Activated CD4-positive, alpha-beta T cell treated with anti-CD3 and anti-CD28 coated beads, Interleukin-2, amount 50 U/mL, for 1 hour (primary cell): ENCODE measurements at places on chromosomes 6 and 20.

- DNase-seq: no peak
Measured at GRCh38 chr6:127190552-127190951, 72.1 kb downstream of the RSPO3 start.

DNA sequence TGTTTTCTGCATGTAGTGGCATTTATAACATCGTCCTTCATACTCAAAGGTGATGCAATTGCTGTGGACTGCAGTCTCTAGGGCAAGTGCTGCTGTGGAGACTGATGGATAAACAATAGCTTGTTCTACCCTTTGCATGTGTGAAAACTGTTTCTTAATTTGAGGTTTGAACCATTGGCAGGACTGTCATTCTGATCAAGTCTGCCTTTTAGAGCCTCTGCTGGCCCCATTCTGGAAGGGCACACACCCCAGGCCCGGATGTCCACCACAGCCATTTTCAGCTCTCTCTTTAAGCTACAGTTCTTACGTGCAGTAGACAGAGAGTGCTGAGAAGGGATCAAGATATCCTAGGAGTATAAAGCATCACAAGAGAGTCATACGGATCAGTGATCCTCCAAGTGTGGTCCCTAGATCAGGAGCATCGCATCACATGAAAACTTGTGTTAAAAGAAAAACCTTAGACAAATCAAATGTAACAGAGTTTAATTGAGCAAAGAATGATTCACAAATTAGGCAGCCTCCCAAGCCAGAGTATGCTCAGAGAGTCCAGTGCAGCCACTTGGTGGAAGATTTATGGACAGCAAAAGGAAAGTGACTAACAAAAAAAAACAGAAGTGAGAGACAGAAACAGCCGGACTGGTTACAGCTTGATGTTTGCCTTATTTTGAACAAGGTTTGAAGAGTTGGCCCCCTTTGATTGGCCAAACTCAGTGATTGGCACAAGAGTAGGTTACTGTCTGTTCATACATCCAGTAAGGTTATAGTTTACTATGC, 52.0 kb downstream of the FRK start:
- no peak for DNase-seq

- DNase-seq: no peak
Measured at GRCh38 chr6:16092140-16092539, 36.7 kb upstream of the MYLIP start.

DNA sequence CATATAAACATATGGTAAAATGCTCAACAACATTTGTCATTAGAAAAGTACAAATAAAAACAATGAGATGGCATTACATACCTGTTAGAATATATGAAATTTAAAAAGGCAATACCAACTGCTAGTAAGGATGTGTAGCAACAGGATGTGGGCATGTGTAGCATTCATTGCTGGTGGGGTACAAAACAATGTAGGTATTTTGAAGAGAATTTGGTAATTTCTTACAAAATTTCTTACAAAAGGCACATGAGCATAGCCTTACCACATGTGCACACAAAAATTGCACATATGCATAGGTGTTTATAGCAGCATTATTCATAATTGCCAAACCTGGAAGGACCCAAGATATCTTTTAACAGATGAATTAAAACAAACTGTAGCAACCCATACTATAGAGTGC, 1355.1 kb upstream of the CITED2 start:
- no peak for DNase-seq

DNA sequence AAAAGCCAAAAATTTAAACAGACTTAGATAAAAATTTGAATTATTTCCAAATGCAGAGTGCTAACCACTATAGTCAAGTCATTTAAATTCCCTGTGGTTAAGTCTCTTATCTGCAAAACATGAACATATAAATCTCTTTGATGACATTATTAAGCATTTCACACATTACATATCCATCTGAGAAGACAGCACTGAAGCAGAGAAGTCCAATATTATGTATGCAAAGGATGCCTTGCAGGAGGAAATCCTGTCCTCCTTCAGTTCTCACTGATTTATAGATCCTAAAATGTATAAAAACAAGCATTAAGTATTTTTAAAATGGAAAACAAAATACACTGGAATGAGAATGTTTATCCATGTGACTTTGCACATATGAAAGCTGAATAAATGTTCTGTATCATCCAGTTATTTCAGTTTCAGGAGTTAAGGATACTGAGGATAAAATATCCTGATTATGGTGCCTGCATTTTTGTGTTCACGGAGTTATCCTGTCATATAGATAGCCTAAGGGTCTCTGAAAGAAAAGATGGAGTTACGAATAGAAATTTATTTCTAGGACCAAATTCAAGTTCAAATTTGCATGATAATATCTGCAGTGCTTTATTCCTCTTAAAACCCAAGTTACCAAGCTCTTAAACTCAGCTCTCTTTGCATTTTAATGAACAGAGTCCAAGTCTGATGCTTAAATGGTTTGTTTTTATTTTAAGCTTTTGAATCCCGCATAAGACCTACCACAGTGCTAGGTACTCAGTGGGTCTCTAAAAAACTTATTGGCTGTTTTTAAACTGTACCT, 145.4 kb downstream of the PRKN start:
- DNase-seq: no peak

- no peak for DNase-seq
Measured at GRCh38 chr20:34240693-34241615, at the start of gene ASIP. TSS of gene ASIP (plus strand) at chr20:34241423. CDS start at chr20:34260375, 18,952 bp downstream.

DNA sequence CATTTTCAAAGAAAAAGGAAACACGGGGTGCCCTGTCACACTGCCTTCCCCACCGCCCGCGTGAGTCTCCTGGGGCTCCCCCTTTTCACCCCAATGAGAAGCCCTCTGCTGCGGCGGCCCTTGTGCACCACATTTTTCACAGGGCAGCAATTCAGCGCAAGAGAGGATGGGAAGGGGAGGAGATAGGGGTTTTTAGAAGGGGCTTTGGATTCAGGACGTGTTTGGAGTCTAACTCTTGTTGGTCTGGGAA, 726 bp upstream of the ARFGEF3 start:
- DNase-seq: no peak

GRCh38 chr6:32146687-32147086, 5.1 kb downstream of the PRRT1 start:
- DNase-seq: no peak

- DNase-seq: no peak
Measured at GRCh38 chr6:100463630-100464161, 1.0 kb downstream of the SIM1 start.

DNA sequence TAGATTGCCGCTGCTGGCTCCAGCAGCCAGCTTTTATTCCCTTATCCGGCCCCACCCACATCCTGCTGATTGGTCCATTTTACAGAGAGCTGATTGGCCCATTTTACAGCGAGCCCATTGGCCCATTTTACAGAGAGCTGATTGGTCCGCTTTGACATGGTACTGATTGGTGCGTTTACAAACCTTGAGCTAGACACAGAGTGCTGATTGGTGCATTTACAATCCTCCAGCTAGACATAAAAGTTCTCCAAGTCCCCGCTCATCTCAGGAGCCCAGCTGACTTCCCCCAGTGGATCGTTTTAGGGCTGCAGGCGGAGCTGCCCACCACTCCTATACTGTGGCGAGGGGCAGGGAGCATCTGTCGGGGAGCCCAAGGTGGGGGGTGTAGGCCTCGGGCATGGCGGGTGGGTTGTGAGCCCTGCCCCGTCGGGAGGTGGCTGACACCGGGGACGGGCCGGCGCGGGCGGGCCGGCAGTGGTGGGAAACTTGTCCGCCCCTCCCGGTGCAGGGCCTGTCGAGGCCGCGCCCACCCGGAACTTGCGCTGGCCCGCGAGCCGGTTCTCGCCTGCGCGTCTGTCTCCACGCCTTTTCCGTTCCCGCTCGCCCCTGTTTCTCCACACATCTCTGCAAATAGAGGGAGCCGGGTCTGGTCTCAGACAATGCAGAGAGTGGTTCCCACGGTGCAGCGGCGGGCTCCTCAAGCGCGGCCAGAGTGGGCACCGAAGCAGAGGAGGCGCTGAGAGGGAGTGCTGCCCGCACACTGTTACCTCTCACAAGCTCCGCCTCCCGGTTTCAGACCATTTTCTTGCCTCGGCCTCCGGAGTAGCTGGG, 86.1 kb upstream of the STMND1 start:
- DNase-seq: peak; percentile 18

GRCh38 chr6:15673666-15674065, 10.8 kb upstream of the DTNBP1 start:
- DNase-seq: no peak

GRCh38 chr20:48841196-48841874, 13.5 kb upstream of the PREX1 start:
- no peak for DNase-seq

- DNase-seq: no peak
Measured at GRCh38 chr6:53201270-53201669, 52.6 kb upstream of the GCM1 start.

GRCh38 chr6:99334526-99335127, 14.8 kb downstream of the FAXC start:
- DNase-seq: no peak

DNA sequence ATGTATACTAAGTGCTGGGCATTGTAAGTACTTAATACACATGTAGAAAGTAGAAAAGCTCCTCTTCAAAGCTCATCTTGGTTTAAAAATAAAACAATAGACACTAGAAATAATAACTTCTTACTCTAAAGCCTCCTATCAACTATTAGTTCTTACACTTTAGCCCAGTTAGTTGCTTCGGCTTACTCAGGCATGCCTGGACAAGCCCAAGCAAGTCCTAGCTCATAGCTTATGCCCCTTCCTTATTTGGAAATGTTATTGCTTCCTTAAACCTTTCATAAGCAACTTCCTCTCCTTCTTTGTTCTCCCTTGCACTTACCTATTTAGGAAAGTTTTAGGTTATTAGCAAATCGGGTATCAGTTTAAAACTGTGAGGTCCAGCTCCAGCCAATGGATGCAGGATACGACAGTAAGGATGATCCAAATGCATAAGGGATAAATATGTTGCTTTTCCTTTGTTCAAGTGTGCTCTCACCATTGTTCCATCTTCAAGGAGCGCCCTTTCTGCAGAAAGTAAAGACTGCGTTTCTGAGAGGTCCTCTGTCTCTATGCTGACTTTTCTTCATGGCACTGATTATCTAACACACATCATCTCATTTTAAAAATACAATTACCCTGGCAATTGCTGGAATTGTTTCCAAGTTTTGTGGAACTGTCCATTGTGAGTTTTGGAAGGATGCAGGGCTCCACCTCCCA, 12.3 kb downstream of the TMEM30A start:
- DNase-seq: no peak

DNA sequence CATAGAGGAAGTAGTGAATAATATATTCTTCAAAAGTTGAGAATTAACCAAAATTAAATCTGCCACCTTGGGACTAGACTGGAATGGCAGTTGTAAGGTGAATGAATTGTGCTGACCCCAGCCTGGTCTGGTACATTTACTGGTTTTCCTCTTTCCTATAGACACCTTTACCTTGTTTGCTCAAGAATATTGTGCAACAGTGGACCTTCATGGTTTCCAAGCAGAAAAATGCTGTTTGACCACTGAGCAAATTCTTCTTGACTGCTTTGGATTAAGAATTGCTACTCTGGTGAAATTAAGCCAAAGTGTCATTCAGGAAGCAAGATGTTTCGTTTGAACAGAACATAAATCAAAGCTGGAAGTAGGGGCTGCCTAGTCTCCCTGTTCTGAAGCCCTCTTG, 156.6 kb upstream of the TAB2 start:
- DNase-seq: no peak
